K562 (cell line): ENCODE measurements at places on chromosomes 16 and 17. TPM values are rescaled to one million over a fixed set of nuclear protein-coding genes. Genes with fewer than 3 reads are reported as not detected.

DNA sequence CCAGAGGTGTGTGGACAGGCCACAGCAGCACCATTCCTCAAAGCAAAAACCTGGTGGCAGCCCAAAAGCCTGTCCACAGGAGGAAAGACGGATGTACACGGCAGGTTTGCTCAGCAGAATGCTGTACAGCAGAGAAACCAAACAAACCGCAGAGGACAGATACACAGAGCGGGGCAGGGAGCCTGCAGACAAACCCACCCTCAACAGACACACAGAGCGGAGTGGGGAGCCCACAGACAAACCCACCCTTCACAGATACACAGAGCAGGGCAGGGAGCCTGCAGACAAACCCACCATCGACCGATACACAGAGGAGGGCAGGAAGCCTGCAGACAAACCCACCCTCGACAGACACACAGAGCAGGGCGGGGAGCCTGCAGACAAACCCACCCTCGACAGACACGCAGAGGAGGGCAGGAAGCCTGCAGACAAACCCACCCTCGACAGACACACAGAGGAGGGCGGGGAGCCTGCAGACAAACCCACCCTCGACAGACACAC lies 53.0 kb upstream of the METRNL start:
- peaks cover 6% of the 10 kb centered on the region; the same call in 2 of the 3 replicates for H3K36me3 ChIP-seq
- peaks cover 12% of the 10 kb centered on the region for H3K4me1 ChIP-seq
- DNase-seq = no peak
- H3K4me3 ChIP-seq = no peak overlapping the region

DNA sequence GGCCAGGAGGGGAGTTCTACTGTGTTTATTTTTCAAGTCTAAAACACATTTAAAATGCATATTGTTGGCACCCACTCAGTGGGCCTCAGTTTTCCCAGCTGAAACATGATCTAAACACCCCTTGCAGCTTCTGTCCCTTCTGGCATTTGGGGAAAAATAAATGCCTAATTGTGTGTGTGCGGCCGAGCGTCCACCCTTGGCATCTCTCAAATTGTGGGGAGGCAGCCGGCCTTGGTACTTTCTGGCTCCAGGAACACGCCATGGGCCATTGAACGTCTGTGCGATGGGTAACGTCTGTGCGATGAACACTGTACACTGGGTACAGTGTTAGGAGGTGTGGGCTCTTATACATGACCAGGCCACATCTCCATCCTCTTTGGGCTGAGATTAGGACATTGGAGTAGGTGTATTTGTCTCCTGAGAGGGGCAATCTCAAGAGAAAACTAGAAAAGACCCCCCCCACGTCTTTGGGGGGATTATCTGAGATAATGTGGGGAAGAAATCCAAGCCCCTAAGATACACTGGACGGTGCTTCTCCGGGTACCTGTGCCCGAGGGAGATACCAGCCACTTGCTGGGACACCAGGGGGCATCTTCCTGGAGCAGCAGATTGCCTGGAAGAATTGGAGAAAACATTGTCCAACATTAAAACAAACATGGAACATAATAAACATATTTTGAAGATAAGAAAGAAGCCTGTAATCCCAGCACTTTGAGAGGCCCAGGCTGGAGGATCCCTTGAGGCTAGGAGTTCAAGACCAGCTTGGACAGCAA lies 54.9 kb downstream of the RAB11FIP4 start:
- no peaks in the 10 kb centered on the region; the same call in 1 of the 2 replicates for H3K4me1 ChIP-seq
- no peak overlapping the region for H3K27ac ChIP-seq
- H3K36me3 ChIP-seq = no peaks in the 10 kb centered on the region
- no peak for DNase-seq

The NEUROD2 gene
- total RNA-seq = not detected in 2 replicates

DNA sequence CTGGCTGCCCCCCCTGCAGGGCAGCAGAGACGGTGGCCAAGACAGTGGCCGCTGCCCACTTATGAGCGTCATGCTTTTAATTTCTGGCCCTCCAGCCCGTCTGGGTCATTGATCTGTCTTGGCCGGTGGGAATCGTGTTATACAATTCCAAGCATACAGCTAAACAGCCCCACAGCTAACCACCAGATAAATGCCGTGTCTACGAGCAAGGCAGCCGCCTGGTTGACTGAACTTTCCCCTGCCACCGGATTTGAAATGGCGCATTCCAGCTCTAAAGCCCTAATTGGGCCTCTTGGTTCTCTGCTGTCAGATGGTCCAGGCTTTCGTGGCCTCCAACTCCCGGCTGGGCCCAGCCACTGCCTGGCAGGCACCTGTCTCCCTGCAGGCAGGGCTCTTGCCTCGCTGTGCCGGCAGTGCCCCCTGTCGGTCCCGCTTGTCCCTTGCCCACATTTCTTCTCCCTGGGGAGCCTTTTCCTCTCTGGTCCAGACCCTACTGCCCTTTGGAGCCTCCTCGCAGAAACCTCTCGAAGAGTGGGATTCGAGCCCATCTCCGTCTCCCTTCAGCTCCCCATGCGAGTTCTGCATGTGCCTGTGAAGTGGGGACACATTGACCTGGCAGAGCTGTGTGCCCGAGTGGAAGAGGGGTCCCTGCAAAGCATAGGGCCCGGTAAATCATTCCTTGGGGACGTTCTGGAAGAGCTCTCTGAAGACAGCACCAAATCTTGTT lies 1.8 kb upstream of the RBFOX3 start:
- H3K4me3 ChIP-seq = no peak overlapping the region
- no peaks in the 10 kb centered on the region for H3K36me3 ChIP-seq
- H3K27ac ChIP-seq = no peak overlapping the region
- peaks cover 64% of the 10 kb centered on the region for H3K27me3 ChIP-seq
- peaks cover 12% of the 10 kb centered on the region for H3K4me1 ChIP-seq

The WNK4 gene
- total RNA-seq = 21.1 and 25.8 TPM in 2 replicates

DNA sequence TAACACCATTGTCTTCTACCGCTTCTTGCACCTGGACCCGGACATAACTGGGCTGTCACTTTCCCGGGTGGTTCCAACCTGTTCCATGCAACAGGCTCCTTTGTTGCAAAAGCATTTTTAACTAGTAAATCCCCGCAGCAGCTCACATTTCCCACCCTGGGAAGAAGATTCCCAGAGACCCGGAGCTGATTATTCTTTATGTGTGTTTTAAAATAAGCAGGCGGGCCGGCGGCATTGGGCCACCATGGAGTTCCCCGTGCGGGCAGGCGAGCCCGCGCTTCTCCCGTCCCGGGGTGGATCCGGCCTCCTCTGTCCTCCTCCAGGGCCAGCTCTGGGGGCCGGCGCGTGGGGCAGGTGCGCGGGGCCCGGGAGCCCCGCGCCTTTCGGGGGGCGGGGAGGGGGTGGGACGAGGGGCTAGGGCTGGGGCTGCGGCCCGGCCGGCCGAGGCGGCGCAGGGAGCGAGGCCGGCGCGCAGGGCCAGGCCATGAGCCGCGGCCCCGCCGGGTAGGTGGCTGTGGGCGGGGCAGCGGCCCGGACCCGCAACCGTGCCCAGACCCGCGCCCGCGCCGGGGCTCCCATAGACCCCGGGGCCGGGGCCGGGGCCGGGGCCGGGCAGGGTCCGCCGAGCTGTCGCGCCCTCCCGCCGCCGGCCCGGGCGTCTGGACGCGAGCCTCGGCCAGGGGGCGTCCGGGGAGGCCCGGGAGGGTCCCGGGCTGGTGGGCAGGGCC lies 1.7 kb downstream of the CRAMP1 start:
- H3K27me3 ChIP-seq = no peaks in the 10 kb centered on the region
- peak; percentile 65 for DNase-seq
- H3K36me3 ChIP-seq = peaks cover 35% of the 10 kb centered on the region; the same call in 2 of the 3 replicates
- H3K4me3 ChIP-seq = peak overlapping the region; percentile 97
- peaks cover 43% of the 10 kb centered on the region for H3K4me1 ChIP-seq

The ACAP1 gene
- 7.4 and 8.5 TPM in 2 replicates for total RNA-seq

DNA sequence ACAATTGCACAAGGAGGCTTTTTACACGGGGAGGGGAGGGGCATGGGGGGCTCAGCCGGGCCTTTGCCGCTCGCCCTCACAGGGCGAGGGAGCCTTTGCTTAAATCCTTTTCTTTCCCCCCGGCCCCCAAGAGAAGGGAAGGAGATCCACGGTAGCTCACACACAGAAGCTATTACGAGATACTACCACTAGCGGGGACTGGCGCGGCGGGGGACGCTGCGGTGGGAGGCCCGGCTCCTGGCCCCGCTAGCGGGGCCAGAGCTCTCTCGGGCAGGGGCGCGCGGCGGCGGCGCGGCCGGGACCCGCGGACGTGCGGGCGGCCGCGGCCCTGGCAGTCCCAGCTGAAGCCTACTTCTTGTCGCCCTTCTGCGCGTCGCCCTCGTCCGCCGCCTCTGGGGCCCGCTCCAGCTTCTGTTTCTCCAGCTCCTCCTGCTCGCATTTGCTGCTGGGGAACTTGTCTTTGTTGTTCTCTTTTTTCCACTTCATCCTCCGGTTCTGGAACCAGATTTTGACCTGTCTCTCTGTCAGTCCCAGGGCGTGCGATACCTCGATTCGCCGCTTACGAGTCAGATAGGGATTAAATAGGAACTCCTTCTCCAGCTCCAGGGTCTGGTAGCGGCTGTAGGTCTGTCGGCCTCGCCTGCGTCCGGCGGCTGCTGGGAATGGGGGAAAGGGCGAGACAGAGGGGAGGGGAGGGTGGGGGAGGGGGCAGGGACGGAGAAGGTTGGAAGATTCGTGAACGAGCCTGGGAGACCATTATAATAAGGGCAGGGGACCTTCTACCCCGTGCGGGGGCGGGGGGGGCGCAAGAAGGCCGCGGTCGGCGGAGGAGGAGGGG lies 2.0 kb downstream of the HOXB8 start:
- H3K27me3 ChIP-seq = no peaks in the 10 kb centered on the region
- DNase-seq = no peak

GRCh38 chr17:65079489-65079900 lies 23.0 kb upstream of the GNA13 start:
- H3K36me3 ChIP-seq = no peaks in the 10 kb centered on the region
- H3K4me1 ChIP-seq = peaks cover 5% of the 10 kb centered on the region; the same call in 2 of the 3 replicates
- peaks cover 3% of the 10 kb centered on the region for H3K27me3 ChIP-seq
- no peak overlapping the region for H3K4me3 ChIP-seq

The NOTUM gene
- 11.8 and 14.1 TPM in 2 replicates for total RNA-seq

The FNDC8 gene
- not detected in 2 replicates for total RNA-seq

DNA sequence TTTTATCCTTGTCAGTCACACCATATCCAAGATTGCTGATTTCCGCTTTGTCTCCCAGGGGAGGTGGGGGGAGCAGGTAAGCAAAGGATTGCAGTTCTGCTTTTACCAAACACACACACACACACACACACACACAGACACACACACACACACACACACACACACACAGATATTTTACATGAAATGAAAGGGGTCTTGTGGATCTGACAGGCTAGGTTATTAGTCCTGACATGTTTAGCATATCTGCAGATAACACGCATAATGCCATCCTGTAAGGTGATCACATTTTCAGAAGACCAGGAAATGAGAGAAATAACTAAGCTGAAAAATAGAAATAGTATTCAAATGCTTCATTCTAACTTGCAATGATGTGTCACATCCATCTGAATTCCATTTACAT lies 1113.3 kb downstream of the CDH8 start:
- H3K36me3 ChIP-seq = no peaks in the 10 kb centered on the region
- H3K27ac ChIP-seq = no peak overlapping the region
- DNase-seq = no peak
- no peak overlapping the region for H3K4me3 ChIP-seq
- no peaks in the 10 kb centered on the region for H3K27me3 ChIP-seq
- no peaks in the 10 kb centered on the region for H3K4me1 ChIP-seq

The PTGES3L gene
- total RNA-seq = 8.2 and 9.6 TPM in 2 replicates

DNA sequence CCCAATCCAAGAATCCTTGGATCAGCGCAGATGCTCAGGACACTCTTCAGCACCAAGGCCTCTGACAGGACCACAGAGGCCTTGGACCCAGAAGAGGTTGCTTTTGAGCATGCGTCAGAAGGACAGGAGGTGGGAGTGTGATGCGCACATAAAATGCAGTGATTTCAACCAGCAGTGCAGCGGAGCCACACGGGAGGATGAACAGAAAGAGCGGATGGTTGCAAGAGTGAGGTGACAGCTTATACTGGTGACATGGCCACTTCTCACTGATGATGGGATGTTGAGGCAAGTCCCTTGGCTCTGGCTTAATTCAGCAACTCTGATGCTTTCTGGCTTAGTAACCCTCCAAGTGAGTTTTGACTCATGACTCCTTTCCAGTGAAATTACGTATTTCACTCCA lies 25.2 kb upstream of the ERN1 start:
- H3K4me3 ChIP-seq = no peak overlapping the region
- peaks cover 67% of the 10 kb centered on the region for H3K36me3 ChIP-seq
- no peak for DNase-seq
- H3K27me3 ChIP-seq = no peaks in the 10 kb centered on the region
- H3K4me1 ChIP-seq = peaks cover 6% of the 10 kb centered on the region; the same call in 2 of the 3 replicates
- no peak overlapping the region for H3K27ac ChIP-seq

The TMEM100 gene
- total RNA-seq = 0.20 and 0.34 TPM in 2 replicates

DNA sequence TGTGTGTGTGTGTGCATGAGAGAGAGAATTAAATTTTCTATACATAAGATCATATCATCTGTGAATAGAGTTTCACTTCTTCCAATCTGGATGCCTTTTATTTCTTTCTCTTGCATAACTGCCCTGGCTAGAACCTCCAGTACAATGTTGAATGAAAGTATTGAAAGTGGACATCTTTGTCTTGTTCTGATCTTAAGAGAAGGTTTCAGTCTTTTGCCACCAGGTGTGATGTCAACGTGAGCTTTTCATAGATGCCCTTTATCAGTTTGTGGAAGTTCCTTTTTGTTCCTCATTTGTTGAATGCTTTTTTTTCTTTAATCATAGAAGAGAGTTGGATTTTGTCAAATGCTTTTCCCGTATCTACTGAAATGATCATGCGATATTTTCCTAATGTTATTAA lies 63.3 kb downstream of the RNF213 start:
- no peak overlapping the region for H3K4me3 ChIP-seq
- H3K36me3 ChIP-seq = peaks cover 67% of the 10 kb centered on the region
- H3K4me1 ChIP-seq = peaks cover 3% of the 10 kb centered on the region; the same call in 1 of the 2 replicates
- H3K27ac ChIP-seq = no peak overlapping the region

The TSPOAP1 gene
- total RNA-seq = 1.7 and 3.3 TPM in 2 replicates

The ITGAX gene
- total RNA-seq = 0.35 and 0.51 TPM in 2 replicates

DNA sequence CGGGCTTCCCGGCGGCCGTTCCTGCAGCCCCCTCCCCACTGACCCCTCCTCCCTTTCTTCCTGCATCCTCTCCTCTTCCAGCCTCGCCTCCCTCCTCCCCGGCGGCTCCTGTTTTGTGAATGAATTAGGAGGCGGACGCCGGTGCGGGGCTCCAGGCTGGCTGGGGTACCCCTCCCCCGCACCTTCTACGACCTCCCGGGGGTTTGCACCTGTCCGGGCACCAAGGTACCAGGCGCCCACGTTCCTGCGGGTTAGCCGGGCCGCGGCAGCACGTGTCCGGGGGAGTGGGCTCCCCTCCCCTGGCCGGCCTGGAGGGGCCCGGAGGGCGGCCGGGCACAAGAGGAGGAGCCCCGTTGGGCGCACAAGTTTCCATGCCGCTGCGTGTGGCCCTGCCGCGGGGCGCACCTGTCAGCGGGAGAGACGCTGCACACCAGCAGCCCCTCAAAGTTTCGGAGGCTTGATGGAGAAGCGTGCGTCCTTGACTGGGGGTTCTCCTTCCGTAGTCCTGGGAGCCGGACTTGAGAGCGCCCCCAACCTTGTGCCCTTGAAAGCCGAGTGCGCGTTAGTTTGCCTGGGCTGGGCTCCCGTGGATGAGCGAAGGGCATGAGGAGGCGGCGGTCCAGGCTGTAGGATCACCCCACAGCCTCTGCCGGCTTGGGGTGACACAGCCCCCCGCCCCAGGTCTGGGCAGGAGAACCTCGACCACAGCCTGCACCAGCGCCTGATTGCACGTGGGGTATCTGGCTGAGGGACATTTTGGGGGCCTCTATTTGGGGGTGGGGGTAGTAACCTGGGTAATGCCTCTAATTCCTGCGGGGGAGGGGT lies 1.2 kb downstream of the HAS3 start:
- H3K27ac ChIP-seq = no peak overlapping the region
- H3K27me3 ChIP-seq = peaks cover 8% of the 10 kb centered on the region; the same call in 1 of the 2 replicates

- DNase-seq = peak; percentile 98
- H3K27ac ChIP-seq = peak overlapping the region; percentile 91
- no peaks in the 10 kb centered on the region for H3K27me3 ChIP-seq
- peaks cover 100% of the 10 kb centered on the region for H3K4me1 ChIP-seq
- H3K4me3 ChIP-seq = peak overlapping the region; percentile 38
- H3K36me3 ChIP-seq = peaks cover 67% of the 10 kb centered on the region
Observed at GRCh38 chr16:88770461-88771293, 14.3 kb downstream of the PIEZO1 start.
